ENCODE measurements at places on chromosomes 3 and 15. TPM values are rescaled to one million over a fixed set of nuclear protein-coding genes. Genes with fewer than 3 reads are reported as not detected.

NR2F2 gene
- 53.7 TPM for total RNA-seq

ACKR4 gene
- not detected for total RNA-seq

DLG1 gene
- total RNA-seq: 90.2 TPM

GOLGA6A gene
- 0.05 TPM for total RNA-seq

SLC12A8 gene
- 7.0 TPM for total RNA-seq

IL5RA gene
- not detected for total RNA-seq

UBAP1L gene
- 1.7 TPM for total RNA-seq

MITF gene
- total RNA-seq: 10.8 TPM

TRIP4 gene
- 42.8 TPM for total RNA-seq

LRRC15 gene
- 0.28 TPM for total RNA-seq

PLA2G4B gene
- total RNA-seq: 4.7 TPM

TMEM89 gene
- not detected for total RNA-seq

MNS1 gene
- total RNA-seq: 3.8 TPM

PLA1A gene
- total RNA-seq: not detected

CPNE9 gene
- total RNA-seq: 0.13 TPM

MME gene
- total RNA-seq: 1.6 TPM

PAQR9 gene
- 0.36 TPM for total RNA-seq

TNFSF10 gene
- total RNA-seq: 2.2 TPM

SLC35G2 gene
- total RNA-seq: 15.0 TPM

CHRNA3 gene
- 0.31 TPM for total RNA-seq

SENP8 gene
- total RNA-seq: 2.9 TPM

KLF15 gene
- total RNA-seq: 0.10 TPM

RAMAC gene
- total RNA-seq: 32.0 TPM

STRA6 gene
- 1.1 TPM for total RNA-seq

GAP43 gene
- not detected for total RNA-seq

LPP gene
- total RNA-seq: 90.0 TPM

ANKRD34C gene
- not detected for total RNA-seq

PRR20G gene
- total RNA-seq: not detected

ATP8B4 gene
- total RNA-seq: not detected

LMAN1L gene
- not detected for total RNA-seq

CCDC14 gene
- total RNA-seq: 57.7 TPM

TMOD3 gene
- 53.4 TPM for total RNA-seq

GOLGA8O gene
- total RNA-seq: 0.69 TPM

CIB2 gene
- 37.3 TPM for total RNA-seq

OXTR gene
- total RNA-seq: 2.7 TPM

ROBO1 gene
- 61.6 TPM for total RNA-seq

SPINT1 gene
- total RNA-seq: 32.7 TPM

COL6A5 gene
- total RNA-seq: not detected

ADAMTS9 gene
- total RNA-seq: 0.05 TPM

MAP6D1 gene
- 7.9 TPM for total RNA-seq

CDC25A gene
- 12.8 TPM for total RNA-seq
